ENCODE measurements at places on chromosomes 13 and 19. TPM values are rescaled to one million over a fixed set of nuclear protein-coding genes. Genes with fewer than 3 reads are reported as not detected.

Gene SLITRK6
- total RNA-seq = not detected

DNA sequence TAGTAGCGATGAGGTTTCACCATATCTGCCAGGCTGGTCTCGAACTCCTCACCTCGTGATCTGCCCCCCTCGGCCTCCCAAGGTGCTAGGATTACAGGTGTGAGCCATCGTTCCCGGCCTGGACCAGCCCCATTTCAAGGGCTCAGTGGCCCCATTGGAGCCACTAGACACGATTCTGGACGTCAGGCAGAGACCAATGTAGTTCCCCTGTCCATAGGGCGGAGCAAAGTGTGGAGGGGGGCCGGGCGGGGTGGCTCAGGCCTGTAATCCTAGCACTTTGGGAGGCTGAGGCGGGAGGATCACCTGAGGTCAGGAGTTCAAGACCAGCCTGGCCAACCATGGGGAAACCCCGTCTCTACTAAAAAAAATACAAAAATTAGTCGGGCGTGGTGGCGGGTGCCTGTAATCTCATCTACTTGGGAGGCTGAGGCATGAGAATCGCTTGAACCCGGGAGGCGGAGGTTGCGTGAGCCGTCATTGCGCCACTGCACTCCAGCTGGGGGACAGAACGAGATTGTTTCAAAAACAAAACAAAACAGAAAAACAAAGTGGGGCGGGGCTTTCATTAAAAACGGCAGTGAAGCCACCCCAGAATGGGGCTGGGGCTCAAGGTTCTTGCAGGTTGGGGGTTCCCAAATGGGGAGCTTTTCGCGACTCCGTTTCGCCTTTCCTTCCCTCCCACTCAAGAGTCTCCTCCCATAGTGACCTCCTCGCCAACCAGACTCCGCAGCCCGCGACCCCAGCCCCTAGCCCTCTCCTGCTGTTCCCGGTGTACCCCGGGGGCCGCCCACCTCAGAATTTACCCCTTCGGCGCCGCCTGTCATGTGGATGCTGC, 758 bp upstream of the TECR start:
- no peak for DNase-seq

DNA sequence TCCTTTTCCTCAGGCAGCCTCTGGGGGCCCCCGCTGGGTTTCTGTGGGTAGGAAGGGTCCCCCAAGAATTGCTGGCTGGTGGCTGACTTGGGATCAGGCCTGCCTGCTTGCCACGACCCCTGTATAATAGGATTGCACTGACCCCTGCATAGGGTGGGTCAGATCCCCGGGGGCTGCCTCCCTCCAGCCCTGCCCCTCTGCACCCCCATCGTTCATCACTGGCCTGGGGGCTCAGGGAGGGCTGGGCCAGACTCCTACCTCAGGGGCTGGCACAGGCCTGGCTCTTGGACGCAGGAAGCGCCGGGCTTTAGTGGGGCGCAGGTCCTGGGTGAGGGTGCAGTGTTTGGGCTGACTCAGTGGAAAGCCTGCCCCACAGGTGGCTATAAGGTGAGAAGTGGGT, 10.6 kb downstream of the NDUFB7 start:
- no peak for DNase-seq

GRCh38 chr13:67554286-67554685, 324.1 kb upstream of the PCDH9 start:
- DNase-seq = no peak

Gene RAB3D
- 17.5 TPM for total RNA-seq

- no peak for DNase-seq
Observed at GRCh38 chr13:27578121-27579030, 42.0 kb downstream of the LNX2 start.

DNA sequence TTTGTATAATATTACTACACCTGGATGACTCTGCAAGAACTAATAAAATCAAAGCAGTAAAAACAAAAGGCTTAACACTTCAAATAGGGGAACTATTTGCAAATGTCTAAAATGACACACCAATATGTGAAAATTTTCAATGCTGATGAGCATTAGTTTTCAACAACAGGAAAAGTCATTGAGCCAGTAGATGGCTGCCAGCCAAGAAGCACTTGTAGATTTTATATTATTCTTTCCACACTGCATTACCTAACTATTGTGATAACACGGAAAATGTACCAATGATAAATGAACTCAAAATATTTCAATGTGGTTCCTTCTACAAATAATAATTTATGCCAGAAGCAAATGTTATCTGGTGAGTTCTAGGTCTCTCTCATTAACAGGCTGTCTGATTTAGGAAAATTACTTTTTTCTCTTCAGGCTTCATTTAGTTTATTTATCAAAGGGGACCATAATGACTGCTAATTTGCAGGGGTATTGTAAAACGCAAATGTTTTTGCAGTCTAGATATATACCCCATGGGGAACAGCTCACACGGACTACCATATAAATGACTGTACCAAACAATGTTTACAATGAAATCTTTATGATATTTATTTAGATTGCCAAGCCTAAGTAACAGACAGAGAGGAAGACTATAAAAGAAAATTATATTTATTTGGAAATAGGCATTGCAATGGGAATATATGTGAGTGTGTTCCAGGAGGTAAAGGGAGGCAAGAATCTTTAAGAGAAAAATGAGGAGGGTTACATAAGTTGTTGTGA, 407.8 kb downstream of the LIG4 start:
- DNase-seq = no peak

Gene GARIN5A
- not detected for total RNA-seq

GRCh38 chr19:2542341-2543069, 66.6 kb downstream of the GADD45B start:
- no peak for DNase-seq

GRCh38 chr13:29359181-29359580, 236.3 kb downstream of the SLC7A1 start:
- DNase-seq = no peak

Gene PSMC4
- 163 TPM for total RNA-seq

DNA sequence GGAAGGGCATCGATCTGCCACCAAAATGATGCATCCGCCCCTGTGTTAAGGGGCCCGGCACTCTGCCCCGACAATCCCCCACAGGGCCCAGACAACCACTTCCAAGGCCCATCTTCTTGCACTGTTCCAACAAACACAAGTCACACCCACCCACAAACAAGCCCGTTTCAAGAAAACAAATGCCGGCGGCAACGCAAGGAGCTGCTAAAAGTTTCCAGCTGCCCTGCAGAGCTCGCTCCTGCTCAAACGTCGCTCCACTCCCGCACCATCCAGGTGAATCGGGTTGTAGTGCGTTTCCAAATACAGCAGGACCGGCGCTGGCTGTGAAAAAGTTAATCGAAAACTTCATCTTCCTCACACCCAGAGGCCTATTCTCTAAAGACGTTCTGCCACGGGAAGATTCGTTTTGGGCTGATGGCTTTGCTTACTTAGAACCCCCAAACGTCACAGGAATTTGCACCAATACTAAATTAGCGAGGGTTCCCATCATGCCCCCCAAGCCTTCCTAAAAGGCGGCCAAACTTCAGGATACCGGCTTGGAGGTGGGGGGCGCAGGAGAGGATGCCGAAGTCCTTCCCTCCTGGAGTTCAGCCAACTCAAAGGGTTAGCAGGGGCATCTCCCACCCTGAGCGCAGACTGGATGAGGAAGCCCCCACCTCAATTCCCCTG, 107.4 kb upstream of the DOCK9 start:
- no peak for DNase-seq

GRCh38 chr13:44155422-44156293, 218.0 kb upstream of the SERP2 start:
- no peak for DNase-seq

- no peak for DNase-seq
Observed at GRCh38 chr19:36986601-36987000, 70.5 kb downstream of the ZNF568 start.

Gene IGFL2
- not detected for total RNA-seq

DNA sequence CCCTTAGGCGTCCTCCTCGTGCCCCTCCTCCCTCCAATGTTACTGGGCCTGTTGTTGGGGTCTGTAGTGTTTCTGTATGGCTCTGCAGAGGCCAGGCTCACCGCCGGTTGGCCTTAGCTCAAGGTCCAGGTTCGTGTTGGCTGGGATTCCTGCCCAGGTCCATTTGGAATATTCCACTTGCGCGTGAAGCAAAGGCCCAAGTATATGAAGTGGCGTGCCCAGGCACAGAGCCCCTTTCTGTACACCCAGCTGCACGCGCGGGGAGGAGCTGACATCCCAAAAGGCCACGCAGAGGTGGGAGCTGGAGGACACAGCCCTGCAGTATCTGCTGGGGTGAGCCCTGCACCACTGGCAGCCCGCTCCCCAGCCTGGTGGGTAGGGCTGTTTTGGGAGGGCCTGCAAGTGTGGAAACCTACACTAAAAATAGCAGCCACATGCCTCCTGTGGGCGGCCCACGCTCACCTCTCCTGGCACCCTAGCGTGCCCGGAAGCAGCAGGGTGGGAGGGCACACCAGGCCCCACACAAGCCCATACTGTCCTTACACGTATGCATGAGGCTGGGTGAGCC, 30.2 kb downstream of the CRTC1 start:
- no peak for DNase-seq

- no peak for DNase-seq
Observed at GRCh38 chr13:51912091-51912490, 50.3 kb downstream of the CCDC70 start.

- no peak for DNase-seq
Observed at GRCh38 chr13:80590551-80590950, 249.6 kb upstream of the SPRY2 start.

GRCh38 chr19:14416817-14417231, 2.3 kb downstream of the DDX39A start:
- DNase-seq = no peak

DNA sequence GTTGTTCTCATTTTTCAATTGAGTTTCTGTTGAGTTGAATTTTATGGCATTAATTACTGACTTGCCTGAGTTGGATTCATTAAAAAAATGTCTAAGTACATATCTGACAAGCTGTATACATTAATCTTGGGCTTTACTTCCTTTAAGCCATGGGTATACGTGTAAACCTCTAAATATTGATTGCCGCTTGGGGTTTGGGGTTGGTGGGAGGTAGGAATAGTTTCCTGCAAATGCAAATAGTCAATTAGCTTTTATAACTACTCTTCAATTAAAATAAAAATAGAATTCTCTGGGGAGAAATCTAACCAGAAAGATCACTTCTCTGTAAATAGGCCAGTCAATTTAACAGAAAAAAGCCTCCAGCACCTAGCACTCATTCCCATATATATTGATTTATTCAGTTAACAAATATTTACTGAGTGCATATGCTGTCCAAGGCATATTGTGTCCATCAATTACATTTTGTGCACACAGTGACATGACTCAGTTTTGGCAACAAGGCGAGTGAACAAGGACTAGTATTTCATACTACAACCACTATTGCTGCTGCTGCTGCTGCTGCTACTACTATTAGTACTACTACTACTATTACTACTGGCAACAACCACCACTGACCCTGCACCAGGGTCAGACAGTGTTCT, 306.8 kb downstream of the RFC3 start:
- DNase-seq = no peak

DNA sequence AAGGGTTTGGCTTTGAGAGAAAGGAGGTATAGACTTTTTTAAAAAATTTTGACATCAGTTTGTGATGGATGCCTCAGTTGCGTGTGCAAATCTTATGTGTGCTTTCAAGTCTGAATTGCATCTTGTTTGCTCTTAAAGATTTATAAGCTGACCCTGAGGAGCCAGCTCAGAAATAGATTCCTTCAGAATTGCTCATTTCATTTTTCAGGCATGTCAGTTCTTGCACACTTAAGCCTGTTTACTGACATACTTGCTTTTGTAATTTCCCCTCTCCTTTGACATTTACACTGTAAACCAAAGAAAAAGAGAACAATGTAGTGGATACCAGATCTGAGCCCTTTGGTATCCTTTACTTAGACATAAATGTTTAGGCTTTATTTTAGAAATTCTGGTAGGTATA, 87.6 kb downstream of the RNF17 start:
- no peak for DNase-seq

Gene ZNF525
- 12.3 TPM for total RNA-seq

DNA sequence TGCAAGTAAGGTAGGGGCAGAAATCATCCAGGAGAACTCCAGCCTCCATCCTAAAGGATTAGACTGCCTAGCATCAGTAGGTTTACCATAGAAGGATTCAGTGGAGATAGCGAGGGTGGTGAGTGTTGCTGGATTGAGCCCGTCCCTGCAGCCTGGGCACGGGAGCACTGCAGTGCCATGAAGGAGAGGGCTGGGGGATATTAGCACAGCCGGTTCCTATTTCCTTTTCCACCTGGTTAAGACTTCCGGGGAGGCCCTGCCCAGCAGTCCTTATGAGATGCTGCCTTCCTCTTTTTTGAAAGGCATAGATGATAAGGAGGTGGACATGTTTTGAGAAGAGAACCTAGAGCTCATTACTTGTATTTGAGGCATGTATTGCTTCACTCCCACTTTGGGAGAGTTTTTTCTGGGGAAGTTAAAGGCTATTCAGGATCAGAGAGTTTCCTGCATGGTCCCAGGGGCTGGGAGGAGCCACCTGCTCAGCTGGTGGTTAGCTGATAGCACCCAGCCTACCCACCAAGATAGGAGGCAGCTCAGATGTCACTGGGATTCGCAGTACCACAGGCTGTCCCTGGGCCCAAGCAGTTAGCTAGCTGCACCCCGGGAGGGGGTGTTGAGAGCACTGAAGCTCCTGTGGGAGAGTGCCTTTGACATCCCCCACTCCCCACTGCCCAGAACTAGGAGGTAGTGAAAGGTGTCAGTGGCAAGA, 17.2 kb downstream of the ACTN4 start:
- no peak for DNase-seq

- no peak for DNase-seq
Observed at GRCh38 chr13:62706048-62706447, 1290.4 kb upstream of the PCDH20 start.

Gene IL4I1
- 15.1 TPM for total RNA-seq

GRCh38 chr13:95494082-95494681, 58.3 kb upstream of the CLDN10 start:
- DNase-seq = no peak

GRCh38 chr19:34452723-34453122, 24.5 kb downstream of the UBA2 start:
- DNase-seq = no peak

Gene SIPA1L3
- total RNA-seq = 31.0 TPM

GRCh38 chr19:18865106-18865972, 30.6 kb downstream of the CERS1 start:
- no peak for DNase-seq

Gene SLAIN1
- total RNA-seq = 33.2 TPM
